ENCODE measurements at places on chromosomes 7 and 10.

DNA sequence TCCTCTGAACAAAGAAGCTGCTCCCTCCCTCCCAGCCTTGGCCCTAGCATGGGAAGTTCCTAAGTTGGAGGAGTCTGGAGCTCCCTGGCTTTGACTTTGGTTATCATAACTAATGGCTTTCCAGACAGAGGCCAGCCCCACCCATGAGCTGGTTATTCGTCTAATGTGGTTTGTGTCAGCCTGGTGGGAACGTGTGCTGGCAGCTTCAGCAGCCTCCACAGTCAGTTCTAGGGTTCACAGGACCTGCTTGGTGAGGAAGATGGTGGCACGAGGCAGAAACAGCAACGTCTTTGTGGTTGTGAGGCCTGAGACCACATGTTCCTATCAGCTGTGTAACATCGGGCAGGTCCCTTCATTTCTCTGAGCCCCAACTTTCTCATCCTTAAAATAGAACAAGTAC, 103.1 kb downstream of the PAXIP1 start:
- DNase-seq: no peak

GRCh38 chr7:86848226-86848625, 204.5 kb downstream of the GRM3 start:
- DNase-seq: no peak

DNA sequence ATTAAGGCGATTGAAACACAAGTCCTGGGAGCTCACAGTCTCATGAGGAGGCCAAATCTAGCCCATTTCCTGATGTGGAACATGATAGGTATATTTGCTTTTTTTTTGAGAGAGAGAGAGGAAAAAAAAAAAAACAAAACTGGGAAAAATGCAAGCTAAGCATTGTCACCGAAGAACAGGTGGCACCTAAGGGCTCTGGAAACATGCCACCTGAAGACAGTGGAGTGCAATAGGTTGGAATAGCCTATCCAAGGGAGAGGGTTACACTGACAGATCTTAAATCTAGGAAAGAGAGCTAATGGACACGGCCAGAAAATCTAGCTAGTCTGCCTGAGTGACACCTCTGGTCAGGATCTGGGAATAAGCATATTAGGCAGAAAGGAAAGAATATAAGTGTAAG, 110.2 kb downstream of the SRI start:
- no peak for DNase-seq

- DNase-seq: no peak
These were observed 65.6 kb upstream of the PDLIM1 start for GRCh38 chr10:95356190-95356955.

DNA sequence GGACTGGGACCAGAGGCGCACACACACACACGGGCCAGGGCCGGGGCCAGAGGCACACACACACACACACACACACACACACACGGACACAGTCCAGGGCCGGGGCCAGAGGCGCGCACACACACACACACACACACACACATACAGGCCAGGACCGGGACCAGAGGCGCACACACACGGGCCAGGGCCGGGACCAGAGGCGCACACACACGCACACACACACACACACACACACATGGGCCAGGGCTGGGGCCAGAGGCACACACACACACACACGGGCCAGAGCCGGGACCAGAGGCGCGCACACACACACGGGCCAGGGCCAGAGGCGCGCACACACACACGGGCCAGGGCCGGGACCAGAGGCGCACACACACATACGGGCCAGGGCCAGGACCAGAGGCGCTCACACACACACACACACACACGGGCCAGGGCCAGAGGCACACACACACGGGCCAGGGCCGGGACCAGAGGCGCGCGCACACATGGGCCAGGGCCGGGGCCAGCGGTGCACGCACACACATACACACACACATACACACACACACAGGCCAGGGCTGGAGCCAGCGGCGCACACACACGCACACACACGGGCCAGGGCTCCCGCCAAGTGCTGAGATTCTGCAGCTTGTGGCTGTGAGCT, 268.8 kb downstream of the ELFN1 start:
- no peak for DNase-seq
